ENCODE measurements at places on chromosomes 5 and 9. TPM values are rescaled to one million over a fixed set of nuclear protein-coding genes. Genes with fewer than 3 reads are reported as not detected.

Gene KIF4B
- not detected for total RNA-seq

Gene SURF6
- total RNA-seq = 9.9 TPM

Gene FLT4
- 1.9 TPM for total RNA-seq

Gene CORO2A
- 21.2 TPM for total RNA-seq

Gene CEL
- 2.4 TPM for total RNA-seq

Gene IL33
- 30.9 TPM for total RNA-seq

Gene TNC
- 56.6 TPM for total RNA-seq

Gene ZNF483
- total RNA-seq = 0.36 TPM

Gene IGFBPL1
- total RNA-seq = not detected

Gene NIM1K
- not detected for total RNA-seq

Gene LRRC26
- total RNA-seq = 1.6 TPM

Gene ARL14EPL
- total RNA-seq = not detected

Gene WNT8A
- total RNA-seq = not detected

GRCh38 chr5:40052808-40053207 is 626.9 kb upstream of the PTGER4 start:
- no peak for ATAC-seq

GRCh38 chr5:96957254-96958049 is 21.6 kb downstream of the LNPEP start:
- no peak for ATAC-seq

DNA sequence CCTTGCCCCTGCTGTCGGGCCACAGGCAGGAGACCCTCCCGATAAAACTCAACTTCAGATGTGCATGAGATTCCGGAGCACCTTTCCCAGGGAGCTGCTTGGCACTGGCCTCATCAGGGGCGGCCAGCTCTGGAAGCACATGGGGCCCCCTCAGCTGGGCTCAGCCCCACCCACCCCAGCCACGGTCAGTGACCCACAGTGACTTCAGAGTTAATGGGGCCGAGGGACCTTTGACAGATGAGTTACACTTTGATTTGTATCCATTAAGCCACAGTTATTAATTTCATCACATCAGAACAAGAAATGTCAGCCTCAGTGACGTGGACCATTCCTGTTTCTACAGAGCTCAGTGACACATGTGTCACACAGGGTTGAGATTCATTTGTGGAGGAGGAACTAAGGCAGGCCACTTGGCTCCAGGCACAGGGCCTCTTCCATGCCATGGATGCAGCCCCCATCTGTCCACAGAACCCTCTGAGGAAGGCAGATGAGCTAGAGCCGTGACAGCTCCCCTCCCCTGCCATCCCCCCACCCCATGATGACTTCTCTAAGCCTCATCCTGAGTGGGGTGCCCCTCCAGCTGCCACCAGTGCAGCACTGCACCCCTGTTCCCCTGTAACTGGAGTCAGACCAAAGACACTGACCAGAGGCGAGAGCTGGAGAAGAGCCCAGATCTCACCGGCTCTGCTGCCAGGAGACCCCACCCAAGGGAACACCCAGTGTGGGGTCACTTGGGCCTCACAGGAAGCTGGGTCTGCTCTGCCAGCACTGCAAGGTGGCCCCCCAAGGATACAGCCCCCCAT is 69.4 kb upstream of the ADAMTS2 start:
- peak; percentile 30 for ATAC-seq

GRCh38 chr9:93677641-93678136 is 101.3 kb downstream of the PHF2 start:
- ATAC-seq = no peak

GRCh38 chr5:123033157-123033671 is 3.3 kb downstream of the PPIC start:
- ATAC-seq = peak; percentile 61

GRCh38 chr5:35838370-35839042 is 18.2 kb upstream of the IL7R start:
- no peak for ATAC-seq

GRCh38 chr9:98869078-98869745 is 61.7 kb downstream of the GALNT12 start:
- no peak for ATAC-seq

DNA sequence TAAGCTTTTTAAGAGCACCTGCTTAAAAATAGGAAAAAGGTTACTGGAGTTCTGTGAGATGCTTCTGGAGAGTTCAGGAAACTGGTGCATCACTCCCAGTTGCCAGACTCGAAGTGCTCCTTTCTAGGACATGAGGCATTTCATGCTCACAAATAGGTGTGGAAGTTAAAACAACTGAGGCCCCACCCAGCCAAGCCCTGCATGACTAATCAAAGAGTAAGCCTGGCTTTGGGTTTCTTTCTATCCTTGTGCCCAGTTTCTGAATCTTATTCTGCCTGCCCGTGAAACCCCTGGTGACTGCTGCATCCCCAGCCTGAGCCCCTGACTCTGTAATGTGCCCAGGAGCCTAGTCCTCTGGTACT is 7.7 kb downstream of the SPINK9 start:
- peak; percentile 96 for ATAC-seq

- peak; percentile 56 for ATAC-seq
These were observed 114.3 kb downstream of the SLC1A3 start for GRCh38 chr5:36720688-36721087.

- ATAC-seq = peak; percentile 25
These were observed 220.7 kb downstream of the GNA14 start for GRCh38 chr9:77427256-77427927.

- peak; percentile 54 for ATAC-seq
These were observed 9.3 kb upstream of the WWC1 start for GRCh38 chr5:168282120-168282519.

GRCh38 chr5:110021251-110021650 is 331.5 kb downstream of the MAN2A1 start:
- ATAC-seq = no peak

DNA sequence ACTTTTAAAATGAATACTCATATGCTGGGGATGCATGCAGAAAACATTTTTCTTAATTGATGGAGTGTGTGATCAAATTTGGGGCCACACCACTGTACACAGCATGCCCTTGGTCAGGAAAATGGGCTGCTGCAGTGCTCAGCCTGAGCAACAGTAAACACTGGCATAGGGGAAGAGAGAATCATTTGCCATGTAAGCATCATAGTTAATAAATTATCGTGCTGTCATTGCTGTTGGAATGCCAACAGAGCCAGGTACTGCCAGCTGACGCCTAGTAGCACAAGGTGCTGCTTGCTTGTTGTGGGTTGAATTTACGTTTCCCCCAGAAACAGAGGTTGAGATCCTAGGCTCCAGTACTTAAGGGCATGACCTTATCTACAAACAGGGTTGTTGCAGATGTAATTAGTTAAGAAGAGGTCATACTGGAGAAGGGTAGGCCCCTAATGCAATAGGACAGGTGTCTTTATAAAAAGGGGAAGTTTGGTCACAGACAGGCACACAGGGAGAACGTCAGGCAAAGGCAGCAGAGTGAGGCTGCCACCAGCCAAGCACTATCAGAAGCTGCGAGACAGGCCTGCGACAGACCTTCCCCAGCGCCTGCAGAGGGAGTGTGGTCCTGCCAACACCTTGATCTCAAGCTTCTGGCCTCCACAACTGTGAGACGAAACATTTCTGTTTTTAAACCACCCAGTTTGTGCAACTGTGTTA is 25.3 kb downstream of the DAP start:
- peak; percentile 25 for ATAC-seq

GRCh38 chr5:177437623-177438022 is 9.0 kb upstream of the PRR7 start:
- ATAC-seq = no peak

- no peak for ATAC-seq
These were observed 38.4 kb downstream of the UBE2QL1 start for GRCh38 chr5:6487081-6487480.

DNA sequence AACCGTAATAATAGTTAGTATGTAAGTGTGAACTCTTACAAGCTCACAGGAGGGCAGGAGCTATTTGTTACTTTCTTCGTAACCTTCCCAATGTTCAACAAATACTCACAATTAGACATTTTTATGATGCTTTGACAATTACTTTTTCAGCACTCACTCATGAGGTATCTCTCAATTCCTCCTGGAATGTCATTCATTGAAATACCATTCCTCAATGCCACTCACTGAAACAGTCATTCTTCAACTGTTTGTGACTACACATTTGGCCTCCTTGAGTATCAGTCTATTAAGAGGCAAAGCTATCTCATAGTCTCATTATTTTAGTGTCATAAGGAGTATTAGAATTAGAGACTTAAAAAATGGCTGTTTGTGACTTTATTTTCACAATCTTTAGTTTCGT is 734.1 kb upstream of the DMAC1 start:
- ATAC-seq = no peak

- ATAC-seq = no peak
These were observed 187.1 kb downstream of the EDIL3 start for GRCh38 chr5:84197538-84197937.

- ATAC-seq = no peak
These were observed 60.0 kb downstream of the HSD17B4 start for GRCh38 chr5:119512277-119512676.

- no peak for ATAC-seq
These were observed 11.5 kb downstream of the RGS3 start for GRCh38 chr9:113475031-113475430.

DNA sequence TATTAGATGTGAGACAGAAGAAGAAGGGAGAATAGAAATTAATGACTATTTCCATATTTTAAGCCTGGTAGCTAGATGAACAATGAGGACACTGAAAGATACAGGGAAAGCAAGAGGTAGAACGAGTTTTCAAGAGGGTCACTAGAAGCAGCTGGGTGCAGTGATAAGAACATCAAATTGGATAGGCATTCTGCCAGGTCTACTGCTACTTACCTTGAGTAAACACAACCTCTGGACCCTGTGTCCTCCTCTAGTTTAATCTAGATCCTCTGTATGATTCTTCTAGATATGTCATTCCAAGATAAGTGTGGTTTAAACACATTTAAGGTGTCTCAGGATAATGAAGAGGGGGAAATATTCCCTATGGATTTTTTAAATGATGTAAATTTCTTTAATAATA is 31.2 kb downstream of the OTP start:
- ATAC-seq = no peak

DNA sequence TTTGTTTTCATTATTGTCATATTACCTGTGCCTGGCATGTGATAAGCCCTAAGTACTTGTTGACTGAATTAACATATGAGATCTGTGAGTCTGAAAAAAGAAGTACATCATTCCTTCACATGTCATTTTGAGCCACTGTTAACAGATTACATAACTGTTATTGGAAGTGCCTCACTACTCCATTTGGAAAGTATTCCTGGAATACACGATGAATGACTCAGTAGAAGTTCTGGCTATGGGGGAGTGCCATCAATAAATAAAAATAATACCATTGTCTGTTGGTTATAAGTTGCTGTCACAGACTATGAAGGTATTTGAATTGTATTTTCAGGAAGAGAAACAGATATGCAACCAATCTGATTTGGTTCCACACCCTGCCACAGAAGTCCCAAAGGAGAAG is 12.9 kb downstream of the NIPSNAP3B start:
- ATAC-seq = no peak

GRCh38 chr5:150349681-150350275 is 7.7 kb upstream of the TCOF1 start:
- no peak for ATAC-seq

GRCh38 chr5:51326844-51327243 is 56.4 kb upstream of the ISL1 start:
- ATAC-seq = no peak

DNA sequence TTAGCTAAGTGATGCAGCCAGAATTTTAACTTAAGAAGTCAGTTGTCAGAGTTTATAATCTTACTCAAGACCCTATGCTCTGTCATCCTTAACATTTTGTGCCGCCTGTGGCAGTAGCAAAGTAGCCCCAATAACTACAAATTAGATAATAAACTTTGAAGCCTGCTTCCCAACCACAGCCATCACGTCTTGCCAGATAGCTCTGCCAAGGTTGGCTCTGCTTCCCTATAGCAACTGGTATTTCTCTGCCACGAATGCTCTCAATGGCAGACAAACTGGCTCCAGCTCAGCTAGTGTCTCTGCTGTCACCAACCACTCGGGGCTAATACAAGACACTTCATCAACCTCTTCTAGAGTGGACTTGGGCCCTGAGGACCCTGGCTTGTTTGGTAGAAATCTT is 576.1 kb downstream of the CDH12 start:
- no peak for ATAC-seq

DNA sequence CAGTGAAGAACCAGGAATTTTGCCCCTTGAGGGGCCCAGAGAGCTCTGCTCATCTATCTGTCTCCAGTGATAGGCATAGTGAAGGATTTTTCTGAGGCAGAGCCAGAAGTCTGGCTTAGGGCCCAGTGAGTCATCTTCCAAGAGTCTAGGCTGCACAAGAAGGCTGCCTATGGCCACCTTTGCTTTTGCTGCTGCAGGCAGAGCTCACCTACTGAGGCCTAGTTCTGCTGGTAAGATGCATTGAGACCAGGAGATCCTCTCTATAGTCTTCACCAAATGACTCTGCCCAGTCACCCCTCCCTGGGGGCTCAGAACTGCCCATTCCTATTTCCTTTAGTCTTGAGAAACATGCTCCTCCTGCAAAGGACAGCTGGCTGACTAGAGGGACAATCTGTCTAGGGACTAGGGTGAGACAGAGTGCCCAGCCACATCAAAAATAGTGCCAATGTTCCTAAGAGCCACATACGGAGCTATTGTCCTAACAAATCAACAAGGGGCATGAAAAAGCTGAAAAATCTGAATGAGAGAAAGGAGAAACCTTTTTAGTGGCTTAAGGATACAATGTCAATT is 40.3 kb upstream of the CDKN2AIPNL start:
- peak; percentile 84 for ATAC-seq

Measured in esophagus mucosa (tissue), 1 donor.